ENCODE measurements at places on chromosomes 12 and 14.

- H3K27me3 ChIP-seq, result no peaks in the 10 kb centered on the region
- DNase-seq, result no peak
- H3K36me3 ChIP-seq, result peaks cover 9% of the 10 kb centered on the region
- H3K27ac ChIP-seq, result peak overlapping the region; percentile 96
Measured at GRCh38 chr12:124464062-124464461, 103.3 kb downstream of the NCOR2 start.

GRCh38 chr14:101058571-101058970 is 155.0 kb upstream of the RTL1 start:
- H3K27ac ChIP-seq, result no peak overlapping the region
- no peak for DNase-seq
- no peak overlapping the region for H3K4me3 ChIP-seq
- H3K27me3 ChIP-seq, result peaks cover 26% of the 10 kb centered on the region
- no peaks in the 10 kb centered on the region for H3K36me3 ChIP-seq
- H3K4me1 ChIP-seq, result no peaks in the 10 kb centered on the region

DNA sequence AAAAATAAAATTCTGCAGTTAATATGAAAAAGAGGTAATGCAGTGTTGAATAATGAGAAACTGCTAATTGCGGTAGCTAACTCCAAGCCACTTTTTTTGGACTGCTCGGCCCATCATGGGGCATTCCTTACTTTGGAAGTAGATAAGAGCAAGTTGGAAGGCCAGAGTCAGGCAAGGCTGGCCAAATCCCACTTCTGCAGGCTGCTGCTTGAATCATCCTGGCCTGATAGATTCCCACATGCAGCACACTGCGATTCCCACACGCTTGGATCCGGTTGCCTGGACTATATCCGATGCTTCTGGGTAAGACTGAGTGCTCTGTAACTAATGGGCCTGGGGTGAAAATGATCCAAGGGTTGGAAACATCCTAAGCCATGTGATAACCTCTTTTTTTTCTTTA is 10.6 kb downstream of the EIF2B2 start:
- DNase-seq, result no peak
- no peaks in the 10 kb centered on the region for H3K27me3 ChIP-seq
- peaks cover 34% of the 10 kb centered on the region for H3K36me3 ChIP-seq
- peaks cover 21% of the 10 kb centered on the region for H3K4me1 ChIP-seq
- no peak overlapping the region for H3K4me3 ChIP-seq

- no peaks in the 10 kb centered on the region for H3K4me1 ChIP-seq
- peaks cover 10% of the 10 kb centered on the region for H3K27me3 ChIP-seq
- no peak for DNase-seq
- H3K27ac ChIP-seq, result no peak overlapping the region
- no peak overlapping the region for H3K4me3 ChIP-seq
- H3K36me3 ChIP-seq, result no peaks in the 10 kb centered on the region
Measured at GRCh38 chr12:98001430-98001829, 514.0 kb upstream of the TMPO start.

Measured in central memory CD8-positive, alpha-beta T cell (primary cell).